ENCODE measurements at places on chromosomes 2 and 18.

- DNase-seq, result peak; percentile 71
Measured at GRCh38 chr2:158457092-158457825, 507 bp downstream of the PKP4 start.

GRCh38 chr2:216696321-216696720 is 972 bp upstream of the IGFBP5 start:
- no peak for DNase-seq

DNA sequence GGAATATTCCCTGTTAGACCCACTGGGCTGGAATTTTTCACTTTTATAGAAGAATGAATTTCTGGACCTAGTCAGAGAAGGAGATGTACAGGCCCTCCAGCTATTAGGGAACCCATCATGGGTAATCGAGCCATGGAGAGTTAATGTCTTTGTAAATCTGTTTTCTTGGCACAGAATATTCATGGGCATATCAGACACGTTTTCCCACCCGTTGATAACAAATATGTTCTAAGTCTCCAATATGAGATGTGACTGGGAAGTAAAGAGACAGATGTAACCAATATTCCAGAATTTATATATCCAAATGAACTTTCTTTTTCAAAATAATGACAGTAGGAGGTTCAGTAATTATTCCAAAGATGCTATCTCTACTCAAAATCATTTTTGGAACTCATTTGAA is 38.7 kb downstream of the CCDC85A start:
- no peak for DNase-seq

DNA sequence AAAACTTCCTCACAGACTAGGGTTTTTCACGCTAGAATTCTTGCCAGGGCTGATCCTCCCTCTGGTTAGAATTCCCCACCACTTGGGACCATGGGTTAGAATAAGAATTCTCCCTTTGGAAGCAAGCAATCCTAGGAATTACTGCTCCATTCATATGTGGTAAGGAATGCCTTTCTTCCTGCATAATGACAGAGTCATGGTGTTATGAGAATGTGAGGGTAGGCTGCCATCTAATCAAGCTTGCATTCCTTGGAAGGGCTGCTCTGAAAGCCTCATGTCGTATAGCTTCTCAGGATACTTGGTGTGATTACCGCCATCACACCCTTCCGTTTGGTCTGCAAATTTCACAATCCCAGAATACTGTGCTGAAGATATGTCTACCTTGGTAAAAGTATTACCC is 1282.4 kb upstream of the PIK3C3 start:
- DNase-seq, result no peak

GRCh38 chr2:77169426-77169825 is 352.8 kb downstream of the LRRTM4 start:
- DNase-seq, result no peak

Measured in left colon (tissue), 2 donors.